Pulmonary artery endothelial cell (primary cell): ENCODE measurements at places on chromosomes 16 and 17.

DNA sequence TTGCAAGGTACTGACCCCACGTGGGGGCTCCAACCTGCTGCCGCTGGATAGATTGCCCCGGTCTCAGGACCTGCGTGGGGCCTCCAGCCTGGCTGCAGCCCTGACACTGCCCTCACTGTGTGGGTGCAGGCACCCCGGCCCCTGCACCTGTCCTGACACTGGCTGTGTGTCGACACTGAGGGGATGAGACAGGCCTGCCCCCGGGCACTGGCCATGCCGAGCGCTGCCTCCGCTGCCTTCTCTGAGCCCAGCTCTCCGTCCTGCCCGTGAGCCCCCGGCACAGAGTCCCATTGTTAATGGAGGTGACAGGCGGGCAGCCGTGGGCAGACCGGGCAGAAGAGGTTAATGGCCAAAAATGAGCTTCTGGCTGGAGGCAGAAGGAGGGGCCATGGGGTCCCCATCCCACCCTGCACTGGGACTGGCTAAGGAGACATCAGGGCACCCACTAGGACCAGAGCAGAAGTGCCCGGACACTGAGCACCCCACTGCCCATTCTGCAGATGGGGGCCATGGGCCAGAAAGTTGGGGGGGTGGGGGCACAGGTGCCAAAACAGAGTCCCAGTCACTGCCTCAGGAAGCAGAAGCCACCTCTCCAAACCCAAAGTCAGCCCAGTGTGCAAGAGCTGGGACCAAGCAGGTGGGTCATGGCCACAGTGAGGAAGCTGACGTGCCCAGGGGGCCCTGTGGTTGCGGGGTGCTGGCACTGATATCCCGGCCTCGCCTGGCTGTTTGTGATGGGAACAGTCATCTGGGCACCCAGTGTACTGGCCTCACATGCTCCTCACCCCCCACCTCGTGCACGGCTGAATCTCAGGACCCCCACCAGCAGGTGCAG is 2.5 kb upstream of the PRR35 start:
- no peak for DNase-seq

GRCh38 chr17:36901506-36901905 is 35.8 kb upstream of the LHX1 start:
- DNase-seq, result no peak

DNA sequence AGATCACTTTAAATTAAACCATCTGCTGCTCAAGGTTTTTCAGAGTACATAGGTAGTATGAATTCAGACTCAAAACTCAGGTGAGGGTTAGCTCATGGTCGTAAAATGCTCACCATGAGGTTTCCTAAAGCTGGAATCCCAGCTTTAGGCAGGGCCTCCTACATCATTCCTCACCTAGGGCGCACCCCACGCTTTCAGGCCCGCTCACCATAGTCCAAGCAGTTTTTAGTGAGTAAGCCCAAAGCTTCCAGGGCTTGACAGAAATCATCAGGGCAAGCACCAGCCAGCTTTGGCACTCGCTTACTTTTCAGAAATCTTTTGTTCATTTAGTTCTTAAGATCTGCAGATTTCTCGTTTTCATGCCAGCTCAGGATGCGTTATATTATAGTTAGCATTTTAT is 89.8 kb downstream of the HIC1 start:
- DNase-seq, result no peak

GRCh38 chr16:55000595-55000994 is 69.9 kb downstream of the IRX5 start:
- DNase-seq, result no peak

GRCh38 chr17:33511670-33512069 is 218.6 kb upstream of the ASIC2 start:
- no peak for DNase-seq
